ENCODE measurements at places on chromosomes 11 and 22.

DNA sequence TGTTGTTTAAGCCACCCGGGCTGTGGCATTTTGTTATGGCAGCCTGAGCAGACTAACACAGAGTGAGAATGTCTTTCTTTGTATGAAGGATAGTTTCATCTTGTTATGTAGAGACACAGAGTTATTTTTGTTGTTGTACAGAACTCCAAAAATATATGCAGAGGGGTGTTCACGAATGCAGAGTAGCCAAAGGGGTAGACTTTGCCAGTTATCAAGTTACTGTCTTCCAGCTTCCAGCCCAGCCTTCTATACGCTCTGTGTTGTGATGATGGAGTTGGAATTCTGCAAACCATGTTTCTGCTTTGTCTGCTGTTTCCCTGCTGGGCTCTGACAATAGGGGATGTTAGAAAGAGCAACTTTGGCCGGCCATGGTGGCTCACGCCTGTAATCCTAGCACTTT is 44.1 kb downstream of the RPS6KA4 start:
- no peak for DNase-seq

DNA sequence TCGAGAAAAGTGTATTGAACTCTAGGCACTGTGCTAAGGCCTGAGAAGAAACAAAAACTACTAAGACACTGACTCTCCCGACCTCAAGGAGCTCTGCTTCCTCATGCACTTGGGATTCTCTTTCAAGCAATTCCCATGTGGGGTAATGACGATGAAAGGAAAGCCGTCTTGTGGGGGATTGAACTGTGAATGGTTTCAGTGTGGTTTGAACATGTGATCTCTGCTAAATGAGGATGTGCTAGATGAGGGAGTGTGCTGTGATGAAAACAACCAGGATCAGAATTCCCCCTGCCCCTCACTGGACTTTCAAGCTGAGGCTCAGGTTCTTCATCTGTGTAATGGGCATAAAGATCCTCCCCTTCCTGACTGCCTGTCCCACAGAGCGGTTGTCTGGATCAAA is 74.9 kb downstream of the DEPDC5 start:
- no peak for DNase-seq

GRCh38 chr11:84922212-84922805 is 704.8 kb downstream of the DLG2 start:
- no peak for DNase-seq

GRCh38 chr22:37999640-38000272 is 15.4 kb upstream of the SOX10 start:
- DNase-seq, result no peak

DNA sequence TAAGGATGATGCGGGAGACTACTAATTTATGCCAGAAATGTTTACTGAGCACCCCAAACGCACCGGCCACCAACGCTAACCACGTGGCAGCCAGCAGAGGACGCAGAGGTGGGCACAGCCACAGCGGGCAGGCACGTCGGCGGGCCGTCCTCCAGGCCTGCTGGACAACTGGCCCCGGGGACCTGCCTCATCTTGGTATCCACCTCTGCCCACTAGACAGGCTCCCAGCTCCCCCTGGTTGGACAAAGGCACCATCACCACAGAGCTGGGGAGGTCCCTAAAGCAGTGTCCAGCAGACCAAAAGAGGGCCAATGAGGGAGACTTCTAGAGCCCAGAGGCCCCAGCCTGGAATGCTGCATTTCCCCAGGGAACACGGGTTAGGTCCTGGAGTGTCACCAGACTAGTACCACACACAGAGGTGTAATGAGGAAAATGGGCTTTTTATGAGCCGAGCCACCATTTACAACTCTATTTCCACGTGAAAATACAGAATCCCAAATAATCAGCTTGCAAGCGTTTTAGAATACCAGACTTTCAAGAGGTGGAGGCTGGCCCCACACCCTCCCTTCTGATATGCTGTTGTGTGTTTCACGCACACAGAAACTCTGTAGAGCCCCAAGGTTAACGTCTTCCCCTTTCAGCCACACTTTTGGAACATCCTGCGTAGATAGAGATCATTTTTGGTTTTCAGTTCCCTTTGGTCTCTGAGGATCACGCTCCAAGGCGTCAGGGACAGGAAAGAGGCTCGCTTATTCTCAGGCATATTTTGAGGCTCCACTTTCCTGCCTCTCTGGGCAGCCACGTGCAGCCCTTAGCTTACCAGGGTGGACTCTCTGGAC is 23.7 kb upstream of the BID start:
- no peak for DNase-seq

- DNase-seq, result peak; percentile 45
Measured at GRCh38 chr11:64713016-64713707, 9.8 kb downstream of the NRXN2 start.

DNA sequence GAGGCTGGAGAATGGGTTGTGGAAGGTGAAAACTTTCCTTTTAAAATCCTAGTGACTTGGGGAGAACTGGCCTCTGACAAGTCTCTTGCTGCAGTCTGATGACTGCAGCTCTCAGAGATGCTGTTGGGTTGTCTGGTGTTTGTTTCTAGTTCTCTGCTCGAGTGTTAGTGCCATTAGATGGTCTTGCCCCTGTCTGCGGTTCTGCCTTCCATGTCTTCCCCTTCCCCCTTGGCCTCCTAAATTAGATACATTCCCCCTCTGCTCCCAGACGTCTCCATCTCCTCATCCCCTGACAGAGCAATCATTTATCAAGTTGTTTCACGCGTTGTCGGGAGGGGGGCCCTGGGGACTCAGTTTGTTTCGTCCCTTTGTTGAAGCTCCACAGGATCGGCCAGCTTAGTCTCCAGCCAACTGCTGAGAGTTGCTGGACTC is 67.7 kb downstream of the CECR2 start:
- DNase-seq, result no peak

DNA sequence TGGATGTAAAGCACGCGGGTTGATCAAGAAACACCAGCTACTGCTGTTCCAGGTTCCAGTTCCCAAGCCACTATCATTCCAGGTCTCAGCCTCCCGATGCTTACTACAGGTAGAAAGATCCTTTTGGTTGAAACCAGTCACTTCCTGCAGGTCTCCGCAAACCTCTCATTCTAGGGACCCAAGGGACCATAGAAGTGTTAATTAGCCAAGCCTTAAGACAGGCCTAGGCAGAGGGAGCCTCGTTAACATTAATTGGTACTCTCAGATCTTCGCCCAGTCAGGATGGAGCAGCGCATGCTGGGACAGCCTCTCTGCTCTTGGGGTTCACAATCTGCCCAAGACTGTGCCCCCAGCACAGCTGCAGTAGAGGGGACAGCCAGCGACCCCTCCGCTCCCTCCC is 11.2 kb upstream of the OAF start:
- DNase-seq, result no peak

GRCh38 chr11:44589301-44589700 is 23.8 kb downstream of the CD82 start:
- no peak for DNase-seq

GRCh38 chr11:119423509-119424254 is 710 bp upstream of the THY1 start:
- no peak for DNase-seq

DNA sequence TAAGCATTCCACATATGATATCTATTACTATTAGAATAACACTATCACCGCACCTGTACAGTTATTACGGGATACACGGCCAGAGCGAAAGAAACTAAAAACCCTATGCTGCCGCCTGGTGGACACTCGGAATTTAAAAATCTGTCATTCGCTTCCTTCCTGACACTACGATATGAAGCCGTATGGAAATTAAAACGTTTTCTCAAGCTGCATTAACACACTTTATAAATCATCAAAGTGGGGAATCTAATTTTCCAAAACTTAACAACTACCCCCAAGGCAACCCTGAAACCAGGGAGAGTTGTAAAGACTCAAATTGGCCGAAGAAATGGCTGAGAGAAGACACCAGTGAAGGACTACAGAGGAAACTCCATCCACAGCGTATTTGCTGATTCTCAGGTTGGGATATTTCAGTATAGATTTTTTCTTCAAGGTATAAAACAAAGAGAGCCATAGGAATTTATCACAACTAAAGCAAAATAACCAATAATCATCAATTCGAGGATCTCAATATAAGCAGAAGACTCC is 1.4 kb downstream of the CCDC73 start:
- DNase-seq, result peak; percentile 51

DNA sequence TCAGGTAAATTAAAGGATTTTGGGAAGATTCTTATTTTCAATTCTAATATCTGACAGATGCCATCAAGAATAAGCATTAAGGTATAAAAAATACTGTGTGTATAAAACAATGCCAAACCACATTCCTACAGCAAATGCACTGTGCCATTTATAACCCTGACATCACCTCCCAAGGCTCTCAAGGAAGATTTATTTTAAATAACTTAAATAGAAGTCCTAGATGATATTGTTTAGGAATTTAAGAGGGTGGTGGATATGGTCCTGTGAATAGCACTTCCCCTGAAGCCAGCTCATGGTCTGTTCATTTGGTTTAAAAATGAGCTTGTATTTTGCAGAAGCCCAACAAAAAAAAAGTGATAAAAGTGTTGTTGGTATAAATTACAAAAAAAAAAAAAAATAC is 32.1 kb downstream of the PPIL2 start:
- no peak for DNase-seq

DNA sequence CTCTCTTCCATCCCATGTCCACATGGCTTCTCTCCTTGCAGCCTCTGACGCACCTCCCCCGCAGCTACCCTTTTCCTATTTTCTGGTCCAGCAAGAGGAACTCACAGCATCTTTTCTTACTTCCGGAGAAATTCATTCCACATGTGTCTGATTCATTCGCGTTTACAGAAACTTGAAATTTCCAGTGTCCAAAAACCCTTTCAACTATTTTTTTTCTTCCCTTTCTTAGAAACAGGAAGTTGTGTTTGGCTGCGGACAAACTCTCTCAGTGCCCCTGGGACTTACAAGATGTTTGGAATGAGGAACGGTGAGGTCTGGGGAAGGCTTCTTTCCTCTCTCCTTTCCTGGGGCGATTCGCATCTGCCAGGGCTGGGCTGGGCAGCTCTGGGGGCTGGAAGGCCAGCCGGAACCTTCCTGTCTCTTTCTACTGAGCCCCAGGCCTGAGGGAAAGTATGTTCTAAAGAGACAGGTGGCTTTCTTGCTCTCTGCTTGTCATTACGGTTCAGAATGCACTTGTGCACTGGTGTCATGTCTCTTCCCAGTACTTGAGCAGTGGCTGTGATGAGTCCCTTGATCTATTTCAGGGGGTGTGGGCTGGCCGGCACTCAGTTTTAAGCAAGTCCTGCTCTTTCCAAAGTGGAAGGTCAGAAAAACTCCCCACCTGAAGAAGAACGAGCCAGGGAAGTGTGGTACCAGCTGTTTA is 27.5 kb downstream of the ADAMTS8 start:
- peak; percentile 51 for DNase-seq

DNA sequence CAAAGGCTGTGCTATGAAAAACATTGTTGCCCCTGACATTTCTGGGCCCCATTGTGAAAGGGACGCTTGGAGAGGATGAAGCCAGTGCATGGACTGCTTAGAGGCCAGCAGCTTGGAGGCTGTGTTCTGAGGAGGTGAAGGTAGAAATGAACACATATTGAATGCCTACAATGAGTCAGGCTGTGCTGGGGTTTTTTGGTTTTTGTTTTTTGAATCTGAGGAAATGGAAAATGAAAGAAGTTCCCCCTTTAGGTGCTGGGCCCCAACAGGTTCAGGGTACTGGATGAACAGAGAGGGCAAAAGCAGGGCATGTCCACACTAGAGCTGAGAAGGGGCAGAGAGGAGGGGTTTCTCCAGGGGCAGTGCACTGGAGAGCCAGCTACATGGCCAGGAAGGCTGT is 166.1 kb upstream of the API5 start:
- no peak for DNase-seq

- no peak for DNase-seq
Measured at GRCh38 chr11:71120471-71120896, 131.9 kb downstream of the SHANK2 start.

DNA sequence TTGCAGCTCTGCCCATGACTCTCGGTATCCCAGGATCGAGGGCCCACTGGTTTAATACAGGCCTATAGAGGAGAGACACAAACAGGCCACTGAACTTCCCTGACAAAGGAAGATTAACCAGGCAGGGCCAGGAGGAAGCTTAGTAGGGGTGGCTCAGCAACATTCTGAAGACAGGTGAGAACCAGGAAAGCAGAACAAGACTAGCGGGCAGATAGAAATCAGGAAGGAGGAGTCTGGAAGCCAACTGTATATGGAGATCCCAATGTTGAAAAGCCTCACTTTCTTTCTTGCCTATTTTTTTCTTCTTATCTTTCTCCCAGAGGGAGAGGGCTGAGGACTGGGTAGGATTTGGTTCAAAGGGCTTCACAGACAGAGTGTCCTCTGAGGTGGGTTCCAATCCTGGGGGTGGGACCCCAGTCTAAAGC is 5.4 kb downstream of the PI4KA start:
- DNase-seq, result no peak

- no peak for DNase-seq
Measured at GRCh38 chr11:109229682-109230081, 192.3 kb upstream of the C11orf87 start.

DNA sequence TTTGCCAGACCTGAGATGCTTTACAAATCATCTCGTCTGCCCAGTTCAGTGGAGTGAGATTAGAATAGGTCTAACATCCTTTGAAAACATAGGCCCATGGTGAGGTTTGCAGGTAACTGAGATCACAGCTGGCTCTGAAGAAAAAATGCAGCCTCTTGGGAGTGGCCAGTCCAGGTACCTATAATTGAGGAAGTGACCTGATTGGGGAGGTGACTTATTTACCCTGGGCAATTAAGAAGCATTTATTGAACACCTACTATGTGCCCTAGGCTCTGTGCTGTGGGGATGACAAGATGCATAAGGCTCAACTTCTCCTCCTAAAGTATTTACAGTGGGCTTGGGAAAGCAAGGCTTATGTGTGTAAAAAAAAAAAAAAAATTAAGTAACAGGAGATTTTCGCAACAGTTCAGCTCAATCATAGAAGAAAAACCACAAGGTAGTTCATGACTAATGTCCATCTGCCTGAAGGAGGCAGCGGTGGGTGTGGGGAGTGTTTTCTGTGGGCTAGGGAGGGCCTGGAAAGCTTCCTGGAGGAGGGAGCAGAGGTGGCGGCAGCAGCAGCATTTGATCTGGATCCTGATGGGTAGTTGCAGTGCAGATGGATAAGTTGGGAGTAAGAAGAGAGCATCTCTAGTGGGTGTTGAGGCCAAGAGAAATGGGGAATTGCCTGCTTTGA is 16.1 kb downstream of the MICAL2 start:
- DNase-seq, result no peak
